ENCODE measurements at places on chromosomes 13 and 19.

- no peak for DNase-seq
These were observed 291.1 kb upstream of the ARGLU1 start for GRCh38 chr13:106858903-106859532.

DNA sequence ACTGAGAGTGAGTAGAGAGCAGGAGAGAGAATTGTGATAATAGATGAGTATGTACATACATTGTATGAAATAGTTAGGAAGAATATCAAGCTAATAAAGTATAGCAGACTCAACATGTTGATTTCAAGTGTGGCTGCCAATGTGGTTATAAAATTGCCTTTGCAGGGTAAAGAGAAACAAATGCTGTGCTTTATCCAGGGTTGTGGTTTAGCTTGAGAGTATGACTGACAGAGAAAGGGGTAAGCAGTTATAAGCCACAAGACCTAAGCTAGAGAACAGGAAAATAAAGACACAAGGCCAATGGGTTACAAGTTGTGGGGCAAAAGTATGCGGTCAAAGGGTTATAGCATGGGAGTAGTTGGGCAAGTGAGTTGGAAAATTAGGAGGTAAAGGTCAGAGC lies 1217.5 kb downstream of the DIAPH3 start:
- no peak for DNase-seq

DNA sequence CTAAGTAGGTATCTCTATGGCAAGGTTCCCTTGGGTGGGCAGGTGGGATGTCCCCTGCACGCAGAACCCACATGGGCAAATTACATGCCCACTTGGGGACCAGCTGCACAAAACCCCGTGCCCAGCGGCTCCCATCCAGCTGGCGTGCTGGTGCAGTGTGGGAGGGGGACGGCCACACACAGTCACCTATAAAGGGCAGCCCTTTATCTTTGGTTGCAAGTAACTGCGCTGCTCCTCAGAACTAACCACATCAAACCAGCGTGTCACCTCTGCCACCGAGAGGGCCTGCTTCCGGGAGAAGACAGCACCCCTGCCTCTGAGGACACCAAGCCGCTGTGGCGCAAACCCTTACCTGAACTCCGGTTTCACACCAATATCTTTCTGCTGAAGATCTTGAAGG lies 32.2 kb downstream of the ANKRD27 start:
- no peak for DNase-seq

DNA sequence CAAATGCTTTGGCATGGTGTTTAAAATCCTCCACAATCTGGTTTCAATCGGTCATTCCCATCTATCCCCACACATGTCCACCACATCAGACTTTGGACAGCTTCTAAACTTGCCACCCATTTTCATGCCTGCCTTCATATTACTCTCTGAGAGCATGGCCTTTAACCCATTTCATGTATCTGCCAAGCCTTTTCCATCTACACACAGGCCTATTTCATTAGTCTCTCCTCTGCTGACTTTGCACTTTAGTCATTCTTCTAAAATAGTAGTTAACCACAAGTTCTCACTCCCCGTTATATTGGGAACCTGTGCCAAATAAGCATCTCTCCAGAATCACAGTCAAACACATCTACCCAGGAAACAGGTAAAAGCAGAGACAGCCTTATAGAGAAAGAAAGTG lies 142.2 kb downstream of the MZT1 start:
- no peak for DNase-seq

- DNase-seq, result no peak
These were observed 14.4 kb downstream of the RGL3 start for GRCh38 chr19:11404588-11405222.

- DNase-seq, result peak; percentile 33
These were observed 24.3 kb downstream of the NFILZ start for GRCh38 chr19:8654591-8655339.

DNA sequence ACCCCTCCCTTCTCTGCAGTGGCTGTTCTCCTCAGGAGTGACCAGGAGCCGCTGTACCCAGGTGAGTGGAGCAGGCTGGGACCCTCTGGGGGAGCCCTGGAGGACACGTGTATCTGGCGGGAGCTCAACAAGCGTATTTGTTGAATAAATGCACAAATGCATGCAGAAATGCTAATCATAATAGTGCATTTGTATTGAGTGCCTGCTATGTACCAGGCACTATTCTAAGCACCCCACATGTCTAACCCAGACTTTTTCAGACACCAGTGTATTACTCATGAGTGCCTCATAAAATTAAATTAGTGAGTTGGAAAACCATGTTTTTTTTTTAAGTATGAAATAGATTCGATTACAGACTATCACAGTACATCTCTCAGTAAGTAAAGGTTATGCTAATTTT lies 7.9 kb downstream of the HPN start:
- no peak for DNase-seq

GRCh38 chr13:75645141-75645540 lies 9.0 kb downstream of the LMO7 start:
- no peak for DNase-seq

GRCh38 chr13:99590519-99591011 lies 89.3 kb downstream of the TM9SF2 start:
- DNase-seq, result no peak

DNA sequence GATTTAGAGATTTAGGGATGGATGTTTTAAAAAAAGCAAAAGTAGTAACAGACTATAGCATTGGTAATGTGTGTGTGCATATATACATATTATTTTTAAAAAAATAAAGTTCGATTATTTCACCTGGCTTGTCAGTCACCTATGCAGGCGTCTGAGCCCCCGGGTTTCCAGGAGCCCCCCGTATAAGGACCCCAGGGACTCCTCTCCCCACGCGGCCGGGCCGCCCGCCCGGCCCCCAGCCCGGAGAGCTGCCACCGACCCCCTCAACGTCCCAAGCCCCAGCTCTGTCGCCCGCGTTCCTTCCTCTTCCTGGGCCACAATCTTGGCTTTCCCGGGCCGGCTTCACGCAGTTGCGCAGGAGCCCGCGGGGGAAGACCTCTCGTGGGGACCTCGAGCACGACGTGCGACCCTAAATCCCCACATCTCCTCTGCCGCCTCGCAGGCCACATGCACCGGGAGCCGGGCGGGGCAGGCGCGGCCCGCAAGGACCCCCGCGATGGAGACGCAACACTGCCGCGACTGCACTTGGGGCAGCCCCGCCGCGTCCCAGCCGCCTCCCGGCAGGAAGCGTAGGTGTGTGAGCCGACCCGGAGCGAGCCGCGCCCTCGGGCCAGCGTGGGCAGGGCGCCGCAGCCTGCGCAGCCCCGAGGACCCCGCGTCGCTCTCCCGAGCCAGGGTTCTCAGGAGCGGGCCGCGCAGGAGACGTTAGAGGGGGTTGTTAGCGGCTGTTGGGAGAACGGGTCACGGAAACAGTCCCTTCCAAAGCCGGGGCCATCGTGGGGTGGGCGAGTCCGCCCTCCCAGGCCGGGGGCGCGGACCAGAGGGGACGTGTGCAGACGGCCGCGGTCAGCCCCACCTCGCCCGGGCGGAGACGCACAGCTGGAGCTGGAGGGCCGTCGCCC lies 840 bp upstream of the CCNA1 start:
- DNase-seq, result no peak

- no peak for DNase-seq
These were observed 8.4 kb upstream of the KCTD4 start for GRCh38 chr13:45209229-45209628.

GRCh38 chr13:36713887-36714286 lies 40.1 kb downstream of the SERTM1 start:
- no peak for DNase-seq

DNA sequence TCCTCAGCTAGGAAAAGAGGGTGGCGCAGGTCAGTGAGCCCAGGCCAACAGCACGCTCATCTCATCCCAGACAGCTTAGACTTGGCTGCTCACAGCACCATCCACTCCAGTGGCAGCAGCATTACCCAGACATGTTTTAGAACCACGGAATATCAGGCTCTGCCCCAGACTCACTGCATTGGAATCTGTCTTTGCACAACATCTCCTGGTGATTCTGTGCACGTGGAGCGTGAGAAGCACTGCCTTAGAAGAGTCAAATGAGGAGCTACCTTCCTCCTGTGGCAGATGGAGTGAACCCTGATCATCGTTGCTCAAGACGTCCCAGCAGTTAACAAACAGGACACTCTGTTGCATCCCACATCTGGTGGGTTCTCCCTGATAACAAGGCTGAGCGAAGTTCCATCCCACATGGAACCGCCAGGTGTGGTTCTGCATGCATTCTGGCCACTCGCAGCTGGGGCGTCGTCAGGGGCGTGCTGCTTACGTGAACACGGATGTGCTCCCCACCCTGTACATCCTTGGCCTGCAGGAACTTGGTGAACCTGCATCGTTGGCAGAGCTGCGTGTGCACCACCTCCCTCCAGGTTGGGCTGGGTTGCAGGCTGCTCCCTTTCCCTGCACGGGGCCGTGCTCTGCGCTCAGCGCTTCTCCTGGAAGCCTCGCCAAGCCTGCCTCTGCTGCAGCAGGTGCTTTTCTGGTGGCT lies 25.2 kb upstream of the ATP11A start:
- DNase-seq, result no peak

- DNase-seq, result no peak
These were observed 16.1 kb downstream of the CUL4A start for GRCh38 chr13:113225515-113225914.

DNA sequence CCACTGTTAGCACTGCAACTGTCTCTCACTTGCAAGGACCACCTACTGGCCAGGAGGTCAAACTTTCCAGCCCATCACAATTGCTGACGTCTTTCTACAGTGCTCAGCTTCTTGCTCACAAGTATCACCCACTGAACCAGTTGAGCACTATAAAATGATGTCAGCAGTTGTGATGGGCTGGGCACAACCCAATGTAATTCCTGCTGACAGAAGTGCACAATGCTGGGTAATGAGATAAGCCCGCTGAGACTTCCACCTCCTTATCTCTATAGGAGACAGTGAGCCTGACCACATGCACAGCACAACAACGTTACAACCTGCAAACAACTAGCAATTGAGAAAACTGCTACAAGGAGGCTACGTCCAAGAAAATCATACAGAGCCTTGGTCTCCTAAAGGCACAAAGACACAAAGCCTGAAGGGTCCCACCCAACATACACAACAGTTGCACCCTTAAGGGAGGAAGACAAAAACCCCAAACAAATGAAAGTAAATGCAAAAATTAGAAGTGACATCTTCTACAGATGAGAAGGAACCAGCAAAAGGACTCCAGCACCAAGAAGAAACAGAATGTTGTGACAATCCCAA lies 273.2 kb downstream of the LIG4 start:
- no peak for DNase-seq

DNA sequence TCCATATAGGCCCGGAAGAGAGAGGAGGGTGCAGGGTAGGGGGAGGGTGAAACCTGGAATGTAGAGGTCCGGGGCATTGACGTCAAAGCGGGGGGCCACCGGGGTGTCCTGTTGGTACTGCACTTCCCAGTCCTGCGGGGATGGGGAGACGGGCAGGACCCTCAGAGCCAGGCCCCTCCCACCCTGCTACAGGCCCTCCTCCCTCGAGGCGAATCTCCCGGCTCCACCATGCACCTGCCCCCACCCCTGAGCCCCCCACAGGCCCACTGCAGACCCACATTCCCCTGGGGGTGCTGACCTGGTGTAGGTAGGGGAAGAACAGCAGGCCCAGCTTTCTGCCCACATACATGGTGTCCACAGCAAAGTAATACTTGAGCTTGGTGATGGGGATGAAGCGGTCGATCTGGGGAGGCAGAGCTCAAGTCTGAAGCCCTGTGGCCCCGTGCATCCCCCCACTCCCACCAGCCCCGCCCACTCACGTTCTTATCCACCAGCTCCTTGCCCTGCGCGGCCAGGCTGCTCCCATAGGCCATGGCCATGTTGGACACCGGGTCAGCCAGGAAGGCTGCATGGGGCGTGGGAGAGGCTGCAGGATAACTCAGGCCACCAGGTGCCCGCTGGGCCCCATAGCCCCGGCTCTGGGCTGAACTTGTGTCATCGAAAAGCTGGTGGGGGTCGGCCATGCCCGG lies 5.0 kb downstream of the C19orf33 start:
- no peak for DNase-seq

Measured in Panc1 (cell line).